C1 segment of cervical spinal cord (tissue), 14 donors: ENCODE measurements at places on chromosomes 4 and X.

DNA sequence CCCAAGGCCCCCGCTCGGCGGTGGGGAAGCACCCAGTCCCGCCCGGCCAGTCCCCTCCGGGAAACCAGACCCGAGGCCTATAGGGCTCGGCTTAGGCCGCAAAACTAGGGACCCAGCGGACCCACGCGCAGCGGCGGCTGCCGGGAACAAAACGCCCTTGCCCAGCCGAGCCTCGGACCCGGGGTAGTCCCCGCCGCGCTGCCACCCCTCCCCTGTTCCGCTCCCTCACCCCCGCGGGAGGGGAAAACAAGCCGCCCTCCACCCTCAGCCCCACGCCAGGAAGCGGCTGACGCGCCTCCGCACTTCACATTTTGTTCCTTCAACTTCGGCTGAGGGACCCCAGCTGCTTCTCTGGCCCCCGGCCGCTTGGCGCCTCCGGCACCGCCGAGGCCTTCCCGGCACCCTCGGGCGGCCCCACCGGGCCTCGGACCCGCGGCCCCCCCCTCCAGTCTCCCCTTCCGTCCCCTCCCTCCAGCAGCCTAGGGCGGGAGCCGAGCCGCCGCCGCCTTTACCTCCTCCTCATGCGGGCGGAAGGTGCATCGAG lies 694 bp downstream of the PDS5A start:
- peak; percentile 86 for DNase-seq

- DNase-seq = no peak
Observed at GRCh38 chrX:1138476-1139184, 73.8 kb downstream of the CRLF2 start.

- no peak for DNase-seq
Observed at GRCh38 chr4:1990348-1990645, 18.5 kb downstream of the NELFA start.

GRCh38 chrX:13151828-13152517 lies 107.6 kb upstream of the FAM9C start:
- no peak for DNase-seq

- DNase-seq = no peak
Observed at GRCh38 chr4:8700531-8700930, 108.0 kb downstream of the CPZ start.

DNA sequence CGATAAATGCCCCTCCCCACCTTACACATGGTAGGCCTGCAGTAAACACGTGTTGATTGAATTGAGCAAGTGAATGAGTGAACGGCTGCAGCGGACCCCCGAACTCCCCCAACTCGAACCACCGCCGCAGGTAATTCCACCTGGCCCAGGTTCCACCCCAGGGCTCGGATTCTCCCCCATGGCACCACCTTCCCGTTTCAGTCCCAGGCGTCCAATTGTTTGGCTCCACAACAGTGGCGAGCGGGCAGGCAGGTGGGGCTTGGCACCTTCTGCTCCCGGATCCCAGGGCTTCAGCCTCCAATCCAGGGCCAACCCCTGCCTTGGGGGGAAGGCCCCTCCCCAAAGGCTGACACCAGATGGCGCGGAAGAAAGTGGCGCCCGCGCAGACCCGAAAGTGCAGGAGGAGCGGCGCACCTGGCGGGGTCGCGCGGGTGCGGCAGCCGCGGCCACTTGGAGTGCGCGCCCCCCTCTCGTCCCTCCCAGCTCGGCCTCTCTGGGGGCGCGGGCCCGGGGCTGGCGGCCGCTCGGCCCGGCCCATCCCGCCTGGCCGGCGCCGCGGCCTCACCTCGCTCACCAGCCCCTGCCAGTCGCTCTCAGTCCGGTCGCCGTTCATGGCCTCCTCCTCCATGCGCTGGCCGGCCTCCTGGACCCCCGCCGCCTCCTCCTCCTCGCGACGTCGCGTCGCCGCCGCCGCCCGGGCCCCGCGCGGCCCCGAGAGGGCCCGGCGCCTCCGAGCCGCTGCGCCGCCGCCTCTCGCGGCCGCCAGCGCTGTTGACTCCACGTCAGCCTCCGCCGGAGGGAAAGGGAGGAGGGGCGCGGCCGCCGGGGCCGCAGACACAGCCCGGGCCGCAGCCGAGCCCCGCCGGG lies at the start of gene CCDC149:
Gene CCDC149, minus strand, starts transcription at position 791 of the 867 bp plus-strand sequence. Its CDS starts 178 bp downstream, at position 613.
- DNase-seq = peak; percentile 55
